ENCODE measurements at places on chromosomes 5 and 9.

- no peak for DNase-seq
These were observed 19.1 kb upstream of the GLE1 start for GRCh38 chr9:128485414-128485855.

GRCh38 chr5:107500840-107501239 is 169.9 kb downstream of the EFNA5 start:
- no peak for DNase-seq

DNA sequence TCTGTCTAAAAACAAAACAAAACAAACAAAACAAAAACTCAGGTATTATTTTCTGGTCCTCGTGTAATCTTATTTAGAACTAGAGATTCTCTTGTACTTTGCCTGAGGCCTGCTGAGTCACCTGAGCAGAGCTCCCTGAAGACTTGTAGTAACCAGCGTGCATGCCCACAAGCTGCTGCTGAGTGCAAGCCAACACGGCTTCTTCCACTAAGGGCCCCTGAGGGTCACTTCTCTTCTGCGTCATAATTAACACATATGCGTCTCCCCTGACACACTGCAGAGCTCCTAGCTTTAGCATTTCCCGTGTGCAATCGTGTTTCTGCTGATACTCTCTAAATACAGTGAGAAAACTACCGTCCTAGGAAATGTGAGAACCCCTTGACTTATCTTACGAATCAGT is 10.9 kb upstream of the NDFIP1 start:
- DNase-seq: no peak

DNA sequence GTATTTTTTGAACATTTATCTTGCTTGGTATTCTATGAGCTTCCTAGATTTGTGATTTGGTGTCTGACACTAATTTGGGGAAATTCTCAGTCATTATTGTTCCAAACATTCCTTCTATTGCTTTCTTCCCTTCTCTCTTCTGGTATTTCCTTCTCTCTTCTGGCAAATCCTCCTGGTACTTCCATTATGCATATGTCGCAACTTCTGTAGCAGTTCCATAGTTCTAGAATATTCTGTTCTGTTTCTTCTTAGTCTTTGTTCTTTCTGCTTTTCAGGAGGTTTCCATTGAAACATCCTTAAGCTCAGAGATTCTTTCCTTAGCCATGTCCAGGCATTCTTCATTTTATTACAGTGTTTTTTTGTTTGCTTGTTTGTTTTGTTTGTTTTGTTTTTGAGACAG is 155.2 kb upstream of the PIK3R1 start:
- no peak for DNase-seq

DNA sequence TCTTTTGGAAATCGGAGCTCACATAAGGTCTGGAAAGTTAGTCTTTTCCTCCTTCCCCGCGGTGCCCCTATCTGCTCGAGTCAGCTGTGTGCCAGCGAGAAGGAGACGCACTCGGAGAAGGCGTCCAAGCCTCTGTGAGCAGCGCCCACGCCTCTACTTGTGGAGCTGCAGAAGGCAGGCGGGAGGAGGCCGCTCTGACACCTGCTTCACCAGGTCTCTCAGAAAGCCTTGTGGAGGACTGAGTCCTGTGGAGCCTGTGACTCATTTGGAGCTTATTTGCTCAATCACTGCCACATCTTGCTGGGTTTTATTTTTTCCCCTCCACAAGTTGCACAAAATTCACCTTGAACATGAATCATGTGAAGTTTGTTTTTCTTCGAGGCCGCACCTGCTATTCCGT is 117.5 kb downstream of the IRX2 start:
- DNase-seq: no peak

Data from activated CD4-positive, alpha-beta T cell treated with anti-CD3 and anti-CD28 coated beads, Interleukin-2, Interleukin-4, amounts not matched to agents 100 ng/mL and 50 ng/mL, durations not matched to agents 16 hours and 8 hours (primary cell).